ENCODE measurements at places on chromosomes 2 and 18.
A peak's percentile ranks its signal among the peaks of the same experiment; 100 is the strongest.

- DNase-seq: no peak
These were observed 51.4 kb upstream of the DTNB start for GRCh38 chr2:25724756-25725155.

DNA sequence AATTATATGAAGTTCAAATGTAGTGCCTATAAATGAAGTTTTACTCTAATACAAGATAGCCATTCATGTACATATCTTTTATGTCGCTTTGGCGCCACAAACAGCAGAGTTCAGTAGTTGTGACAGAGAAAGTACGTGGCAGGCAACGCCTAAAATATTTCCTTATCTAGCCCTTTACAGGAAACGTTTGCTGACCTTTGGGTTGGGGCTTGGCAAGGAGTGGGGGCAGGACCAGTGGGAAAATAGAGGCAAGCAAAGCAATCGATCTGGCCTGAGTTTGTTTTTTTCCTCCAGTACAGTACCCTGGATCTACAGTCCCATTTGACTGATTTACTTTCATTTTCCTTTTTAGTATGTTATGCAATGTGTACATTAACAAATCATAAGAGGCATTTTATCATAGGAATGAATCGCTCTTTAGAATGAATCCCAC lies 13.1 kb downstream of the CCDC68 start:
- no peak for DNase-seq

- DNase-seq: no peak
These were observed 1029.9 kb upstream of the ACVR2A start for GRCh38 chr2:146814971-146815370.

GRCh38 chr2:159108181-159108893 lies 139.9 kb downstream of the TANC1 start:
- DNase-seq: no peak

DNA sequence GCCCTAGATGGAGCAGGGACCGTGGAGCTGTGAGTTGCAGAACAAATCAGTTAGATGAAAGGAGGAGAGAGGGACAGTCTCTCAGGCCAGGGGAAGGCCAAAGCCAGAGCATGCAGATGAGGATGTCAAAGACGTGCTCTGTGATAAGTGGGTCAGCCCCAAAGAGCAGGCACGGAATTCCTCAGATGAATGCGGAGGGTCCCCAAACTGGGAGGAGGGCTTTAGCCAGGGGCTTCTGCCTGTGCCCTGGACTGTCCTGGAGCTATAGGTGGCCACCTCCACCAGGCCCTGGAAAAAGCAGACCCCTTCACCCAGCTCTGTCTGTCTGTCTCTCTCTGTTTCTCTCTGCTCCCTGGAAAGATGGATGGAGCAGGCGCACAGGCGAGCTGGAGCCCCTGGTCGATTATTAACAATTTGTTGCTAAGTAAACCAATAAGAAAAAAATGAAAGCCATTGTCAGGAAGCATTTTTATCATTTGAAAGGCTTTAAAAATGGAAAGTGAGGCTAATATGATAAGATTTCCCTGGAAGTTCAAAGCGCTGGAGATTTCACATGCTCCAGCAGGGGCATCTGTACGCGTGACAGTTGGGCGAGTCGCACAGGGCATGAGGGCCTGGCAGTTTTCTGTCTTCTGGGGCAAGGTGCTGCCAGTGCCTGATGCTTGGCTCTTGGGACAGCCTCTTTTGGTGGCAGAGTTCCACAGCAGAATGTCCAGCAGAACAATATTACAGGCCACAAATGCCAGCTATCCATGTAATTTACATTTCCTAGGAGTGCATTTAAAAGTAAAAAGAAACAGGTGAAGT lies 241.0 kb downstream of the GLI2 start:
- DNase-seq: no peak

DNA sequence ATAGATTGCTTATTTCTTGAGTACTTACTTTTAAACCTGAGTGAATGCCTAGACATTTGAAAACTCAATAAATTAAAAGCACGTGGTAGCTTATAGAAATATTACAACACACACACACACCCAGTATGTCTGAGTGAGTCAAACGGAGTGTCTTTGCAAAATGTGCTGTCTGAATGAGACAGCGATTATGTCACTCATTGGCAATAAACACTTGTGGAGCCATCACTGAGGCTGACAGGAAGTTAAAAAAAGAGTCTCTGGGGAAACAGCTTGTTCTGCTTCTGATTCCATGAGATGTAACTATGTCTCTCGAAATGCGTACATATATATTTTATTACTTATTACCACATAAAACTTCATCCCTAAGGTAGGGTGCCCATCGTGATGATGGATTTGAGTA lies 22.3 kb upstream of the VPS4B start:
- no peak for DNase-seq

DNA sequence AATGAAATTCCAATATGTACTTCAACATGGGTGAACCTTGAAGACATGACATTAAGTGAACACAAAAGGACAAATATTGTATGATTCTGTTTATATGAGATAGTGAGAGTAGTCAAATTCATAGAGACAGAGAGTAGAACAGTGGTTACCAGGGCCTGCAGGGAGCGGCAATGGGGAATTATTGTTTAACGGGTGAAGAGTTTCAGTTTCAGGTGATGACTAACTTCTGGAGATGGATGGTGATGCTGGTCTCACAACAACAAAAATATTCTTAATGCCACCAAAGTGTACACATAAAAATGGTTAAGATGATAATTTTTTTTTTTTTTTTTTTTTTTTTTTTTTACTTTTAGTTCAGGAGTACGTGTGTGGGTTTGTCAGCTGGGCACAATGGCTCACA lies 109.4 kb upstream of the TMEM200C start:
- no peak for DNase-seq

GRCh38 chr2:237977380-237977779 lies 10.6 kb downstream of the UBE2F start:
- DNase-seq: no peak

GRCh38 chr18:53784253-53784652 lies 440.2 kb downstream of the MBD2 start:
- DNase-seq: no peak

DNA sequence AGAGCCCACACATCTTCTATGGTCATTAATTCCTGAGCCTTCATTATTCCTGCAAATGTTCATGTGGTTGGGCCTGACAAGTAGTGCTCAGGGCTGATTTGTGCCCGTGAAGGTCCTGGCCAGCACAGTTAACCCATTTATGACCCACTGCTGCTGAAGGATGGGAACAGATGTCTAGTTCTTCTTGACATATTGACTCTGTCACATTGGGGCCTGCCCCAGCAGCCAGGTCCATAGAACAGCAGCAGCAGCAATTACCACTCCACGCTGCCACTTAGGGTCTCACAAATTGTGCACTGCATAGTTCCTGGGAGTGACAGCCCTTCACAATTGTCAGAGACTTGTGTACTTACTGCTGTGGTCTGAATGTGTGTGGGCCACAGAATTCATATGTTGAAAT lies 442.3 kb upstream of the RGPD4 start:
- DNase-seq: no peak

DNA sequence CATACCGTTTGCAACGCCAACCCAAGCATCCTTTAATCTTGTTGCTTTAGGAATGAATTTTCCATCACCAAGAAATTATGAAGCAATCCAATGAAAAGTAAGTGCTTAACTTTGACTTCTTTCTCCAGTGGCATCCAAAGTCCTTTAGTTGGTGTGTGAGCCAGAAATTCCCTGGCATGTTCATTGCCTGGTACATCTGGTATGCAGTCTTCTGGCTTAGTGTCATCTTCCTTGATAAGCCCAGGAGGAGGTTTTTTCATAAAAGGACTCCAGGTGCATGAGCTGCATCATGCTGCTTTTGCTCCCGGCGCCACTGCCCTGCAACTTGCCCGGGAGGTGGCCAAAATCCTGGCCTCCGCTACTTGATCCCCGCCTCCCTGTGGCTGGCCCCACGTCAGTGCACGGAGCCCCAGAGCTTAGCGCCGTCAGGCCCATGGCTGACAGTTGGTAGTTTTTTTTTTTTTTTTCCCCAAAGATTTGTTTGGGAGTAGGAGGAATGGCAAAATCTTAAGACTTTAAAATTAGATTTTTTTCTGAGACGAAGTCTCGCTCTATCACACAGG lies 58.7 kb downstream of the PUM2 start:
- no peak for DNase-seq

- DNase-seq: no peak
These were observed 93.5 kb upstream of the SLC14A2 start for GRCh38 chr18:45521777-45522176.

DNA sequence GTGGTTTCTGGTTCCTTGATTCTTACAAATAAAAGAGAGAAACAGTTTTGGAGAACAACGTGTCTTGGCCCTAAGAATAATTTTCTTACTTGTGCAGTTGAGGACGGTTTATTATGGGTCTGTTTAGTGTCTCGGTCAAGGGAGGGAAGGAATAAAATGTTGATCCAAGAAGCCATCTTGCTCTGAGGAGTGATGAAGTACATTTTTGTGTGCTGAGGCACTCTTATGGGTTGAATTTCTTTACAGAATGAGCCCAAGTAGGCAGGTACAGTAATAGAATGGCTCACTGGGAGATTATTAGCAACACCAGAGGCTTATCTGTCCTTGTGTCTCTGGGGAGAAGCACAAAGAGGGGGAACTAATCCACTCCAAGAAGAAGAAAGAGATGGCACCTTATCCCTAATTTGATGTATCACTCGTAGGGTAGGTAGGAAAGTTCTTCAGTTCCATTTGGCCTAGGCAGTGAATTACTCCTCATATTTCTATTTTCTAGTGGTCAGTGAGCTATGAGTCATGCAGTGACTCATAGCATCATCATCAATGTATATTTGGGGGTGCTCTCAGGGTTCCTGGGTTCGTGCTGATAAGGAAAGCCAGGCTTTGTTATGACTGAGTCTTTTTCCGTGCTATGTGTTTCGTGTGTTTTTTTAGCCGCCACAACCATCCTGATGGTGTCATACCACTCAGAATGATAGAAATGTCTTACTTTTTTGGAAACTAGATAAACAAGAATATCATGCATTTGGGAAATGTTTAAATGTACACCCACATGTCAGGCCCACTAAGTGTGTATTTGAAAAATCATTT lies 250.1 kb upstream of the CTAGE1 start:
- DNase-seq: no peak

DNA sequence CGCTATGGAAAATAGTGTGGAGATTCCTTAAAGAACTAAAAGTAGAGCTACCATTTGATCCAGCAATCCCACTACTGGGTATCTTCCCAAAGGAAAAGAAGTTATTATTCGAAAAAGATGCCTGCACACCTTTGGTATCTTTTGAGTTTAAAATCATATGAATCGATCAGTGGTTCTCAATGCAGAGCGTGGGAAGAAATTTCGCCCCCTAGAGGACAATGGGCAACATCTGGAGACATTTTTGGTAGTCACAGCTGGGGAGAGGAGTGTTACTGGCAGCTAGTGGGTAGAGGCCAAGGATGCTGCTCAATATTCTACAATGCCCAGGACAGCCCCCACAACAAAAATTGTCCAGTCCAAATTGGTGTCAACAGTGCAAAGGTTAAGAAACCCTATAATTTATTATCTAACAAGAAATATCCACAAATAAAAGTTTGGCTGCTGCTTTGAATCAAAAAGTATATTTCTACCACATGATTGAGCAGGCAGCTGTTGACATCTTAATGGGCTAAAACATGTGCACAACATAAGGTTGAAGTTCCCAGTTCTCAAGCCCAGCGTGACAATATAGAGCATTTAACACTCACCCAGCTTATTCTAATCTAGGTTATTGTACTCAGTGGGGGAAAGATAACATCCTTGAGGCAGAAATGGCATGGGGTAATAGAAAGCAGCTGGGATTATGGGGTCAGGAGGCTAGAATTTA lies 425.7 kb downstream of the LRATD1 start:
- DNase-seq: no peak

DNA sequence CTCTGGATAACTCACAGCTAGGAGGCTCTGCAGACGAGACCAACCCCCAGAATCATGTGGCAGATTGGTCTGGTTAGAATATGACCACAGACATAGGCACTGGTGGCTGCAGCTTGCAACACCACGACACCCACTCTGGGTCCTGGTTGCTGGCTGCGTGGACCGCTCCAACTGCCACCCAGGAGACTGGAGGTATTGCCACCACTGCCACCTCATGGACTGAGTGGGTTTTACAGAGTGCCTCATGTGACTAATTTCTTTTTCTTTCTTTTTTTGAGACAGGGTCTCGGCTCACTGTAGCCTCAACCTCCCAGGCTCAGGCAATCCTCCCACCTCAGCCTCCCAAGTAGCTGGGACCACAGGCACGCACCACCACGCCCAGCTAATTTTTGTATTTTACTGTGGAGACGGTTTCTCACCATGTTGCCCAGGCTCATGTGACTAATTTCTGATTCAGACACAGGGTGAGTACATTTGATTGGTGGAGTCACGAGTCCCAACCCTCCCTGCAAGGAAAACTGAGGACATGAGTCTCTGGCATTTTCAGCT lies 29.9 kb upstream of the NT5DC4 start:
- DNase-seq: peak; percentile 34

DNA sequence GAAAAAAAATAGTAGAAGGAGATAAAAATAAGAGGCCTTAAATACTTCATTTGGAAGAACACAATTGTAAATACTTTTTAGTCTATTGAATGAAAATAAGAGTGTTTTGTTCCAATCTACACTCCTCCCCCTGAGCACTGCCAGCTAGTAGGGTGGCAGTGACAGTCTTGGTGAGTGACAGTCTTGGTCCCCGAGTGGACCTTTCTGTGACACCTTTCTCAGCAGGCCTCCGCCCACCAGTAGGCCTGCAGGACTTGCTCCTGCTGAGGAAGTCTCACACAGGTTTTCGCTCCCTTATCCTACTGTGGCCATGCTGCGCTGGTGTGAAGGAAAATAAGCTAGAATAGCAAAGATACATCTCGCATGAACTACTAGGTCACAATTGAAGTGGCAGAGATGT lies 666.8 kb downstream of the NR4A2 start:
- no peak for DNase-seq

- DNase-seq: no peak
These were observed 9.2 kb downstream of the GRP start for GRCh38 chr18:59229191-59229590.

GRCh38 chr18:11147371-11147951 lies 1.9 kb downstream of the PIEZO2 start:
- no peak for DNase-seq

GRCh38 chr2:187900021-187900420 lies 345.8 kb upstream of the TFPI start:
- DNase-seq: no peak

DNA sequence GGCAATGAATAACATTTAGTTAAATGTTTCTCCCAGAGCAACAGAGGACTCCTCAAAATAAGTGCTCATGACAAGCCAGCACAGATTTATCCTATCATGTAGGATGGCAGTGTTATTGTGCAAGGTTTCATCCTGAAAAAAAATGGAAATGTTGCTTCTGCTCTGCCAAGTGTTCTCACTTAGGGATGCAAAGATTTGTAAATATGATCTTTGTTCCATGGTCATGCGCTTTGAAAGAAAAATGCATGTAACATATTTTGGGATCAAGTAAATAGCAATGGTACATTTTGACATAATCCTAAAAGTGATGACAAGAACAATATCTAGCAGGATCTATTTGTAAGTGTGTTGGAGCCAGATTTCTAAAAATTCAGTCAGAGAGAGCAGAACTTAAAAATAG lies 229.5 kb upstream of the CCDC150 start:
- DNase-seq: no peak

GRCh38 chr2:188850786-188851185 lies 123.4 kb upstream of the COL3A1 start:
- DNase-seq: no peak

Measured in nephron progenitor cell (in vitro differentiated cells).